ENCODE measurements at places on chromosomes 6 and 20.

DNA sequence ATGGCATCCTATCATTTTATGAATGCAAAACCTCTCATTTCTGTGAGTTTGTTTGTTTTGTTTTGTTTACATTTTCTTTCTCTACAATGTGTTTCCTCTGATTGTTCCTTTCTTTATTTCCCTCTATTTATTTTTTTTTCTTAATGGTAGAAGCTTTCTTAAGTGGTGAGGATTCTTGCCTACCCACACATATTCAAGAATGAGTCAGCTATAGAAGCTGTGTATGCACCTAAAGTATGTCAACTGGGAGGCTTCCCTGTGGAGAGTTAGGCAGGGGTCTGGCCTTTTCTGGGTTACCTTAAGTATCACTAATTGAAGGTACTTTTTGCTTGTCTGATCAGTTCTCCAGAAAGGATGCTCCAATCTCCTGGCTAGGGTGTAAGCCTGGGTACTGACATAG is 354.0 kb downstream of the ESR1 start:
- no peak for DNase-seq

- no peak for DNase-seq
Measured at GRCh38 chr20:49945701-49946477, 9.7 kb downstream of the RNF114 start.

DNA sequence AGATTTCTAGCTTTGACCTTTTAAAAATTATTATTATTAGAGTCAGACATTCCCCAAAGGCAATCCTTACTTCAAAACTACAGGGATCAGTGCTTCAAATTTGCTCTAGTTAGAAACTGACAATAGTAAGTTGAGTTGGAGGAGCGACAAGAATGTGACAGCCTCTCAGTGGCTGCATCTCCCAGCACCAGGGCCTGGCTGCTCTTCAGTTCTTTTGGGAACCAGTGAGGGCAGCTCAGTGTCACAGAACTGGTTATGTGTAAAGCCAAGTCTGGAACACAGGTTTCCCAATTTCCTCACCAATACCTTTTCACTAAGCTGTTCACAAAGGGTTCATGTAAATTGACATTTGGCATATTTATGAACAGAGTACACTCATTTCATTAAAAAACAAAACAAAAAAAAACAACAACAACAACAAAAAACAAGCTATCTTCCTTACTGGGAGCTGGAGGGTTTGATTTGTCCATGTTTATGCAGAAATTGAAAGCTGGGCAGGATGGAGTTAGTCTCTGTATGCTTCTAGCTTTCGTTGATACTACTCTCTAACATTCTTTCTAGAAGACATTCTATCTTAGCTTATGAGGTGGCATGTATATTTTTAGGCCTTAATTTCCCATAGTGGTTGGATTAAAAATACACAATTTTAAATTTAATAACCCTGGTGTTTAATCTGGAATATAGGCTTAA is 95.0 kb downstream of the SAMD5 start:
- no peak for DNase-seq

DNA sequence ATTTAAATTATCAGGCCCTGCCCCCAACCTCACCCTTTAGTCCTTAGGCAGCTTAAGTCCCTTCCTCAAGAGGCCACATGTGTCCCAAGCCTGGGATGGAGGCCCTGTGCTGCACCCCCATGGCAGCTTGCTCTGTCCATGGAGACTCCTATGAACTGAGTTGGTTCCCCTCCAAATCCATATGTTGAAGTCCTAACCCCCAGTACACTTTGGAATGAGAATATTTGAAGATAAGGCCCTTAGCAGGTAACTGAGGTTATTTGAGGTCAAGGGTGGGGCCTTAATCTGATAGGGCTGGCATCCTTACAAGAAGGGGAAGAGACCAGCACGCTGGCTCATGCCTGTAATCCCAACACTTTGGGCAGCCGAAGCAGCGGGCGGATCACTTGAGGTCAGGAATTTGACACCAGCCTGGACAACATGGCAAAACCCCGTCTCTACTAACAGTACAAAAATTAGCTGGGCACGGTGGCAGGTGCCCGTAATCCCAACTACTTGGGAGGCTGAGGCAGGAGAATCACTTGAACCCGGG is 6.7 kb upstream of the BEND3 start:
- DNase-seq, result no peak

DNA sequence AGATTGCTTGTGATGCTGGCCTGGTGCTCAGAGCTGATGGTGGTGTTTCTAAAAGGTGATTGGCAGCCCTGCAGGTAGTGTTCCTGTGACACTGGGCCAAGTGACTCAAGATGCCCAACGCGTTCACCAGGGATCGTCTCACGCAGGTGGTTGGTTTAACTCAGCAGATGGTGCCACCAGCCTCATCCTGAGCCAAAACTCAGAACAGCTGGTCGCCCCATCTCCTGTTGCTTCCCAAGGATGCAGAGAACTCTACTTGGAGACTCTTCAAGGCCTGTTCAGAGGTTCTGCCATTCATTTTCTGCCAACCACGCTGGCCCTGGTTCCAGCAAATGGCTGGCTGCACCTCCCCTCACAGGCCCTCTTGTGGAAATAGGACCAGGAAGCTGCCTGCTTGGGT is 394.4 kb downstream of the CDH26 start:
- no peak for DNase-seq

- DNase-seq, result peak; percentile 83
Measured at GRCh38 chr6:23633996-23634395, 492.0 kb upstream of the NRSN1 start.

DNA sequence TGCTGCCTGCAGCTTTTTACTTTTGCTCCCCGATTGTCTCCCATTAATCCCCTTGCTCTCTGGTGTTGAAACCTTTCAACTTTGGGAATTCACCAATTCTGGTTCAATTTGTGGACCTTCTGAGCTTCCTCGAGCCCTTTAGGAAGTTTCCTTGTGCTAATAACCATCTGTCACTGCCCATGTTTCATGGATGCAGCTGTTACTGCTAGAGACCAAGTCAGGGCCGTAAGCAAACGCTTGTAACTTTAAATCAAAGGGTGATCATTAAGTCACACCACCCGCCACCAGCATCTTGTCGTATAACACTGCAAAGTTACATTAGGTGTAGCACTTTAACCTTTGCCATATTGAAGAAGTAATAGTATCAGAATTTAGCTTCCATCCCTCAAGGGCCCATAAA is 268.3 kb upstream of the SASH1 start:
- no peak for DNase-seq

DNA sequence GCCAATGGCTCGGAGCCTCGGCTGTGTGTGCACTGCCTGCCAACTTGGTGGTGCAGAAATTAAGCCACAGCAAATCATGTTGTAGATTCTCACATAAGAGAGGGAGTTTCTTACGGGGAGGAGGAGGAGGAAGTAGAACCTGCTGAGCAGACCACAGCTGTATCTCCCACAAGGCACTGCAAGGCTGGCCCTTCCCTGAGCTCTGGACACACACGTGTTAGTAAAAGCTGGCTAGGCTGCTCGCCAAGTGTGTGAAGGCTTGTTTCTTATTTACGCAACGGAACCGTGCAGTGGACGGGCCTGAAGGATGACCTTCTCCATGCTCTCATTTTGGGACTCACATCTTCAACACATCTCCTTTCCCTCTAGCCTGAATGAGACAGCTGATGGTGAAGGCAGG is 15.7 kb upstream of the QKI start:
- no peak for DNase-seq

DNA sequence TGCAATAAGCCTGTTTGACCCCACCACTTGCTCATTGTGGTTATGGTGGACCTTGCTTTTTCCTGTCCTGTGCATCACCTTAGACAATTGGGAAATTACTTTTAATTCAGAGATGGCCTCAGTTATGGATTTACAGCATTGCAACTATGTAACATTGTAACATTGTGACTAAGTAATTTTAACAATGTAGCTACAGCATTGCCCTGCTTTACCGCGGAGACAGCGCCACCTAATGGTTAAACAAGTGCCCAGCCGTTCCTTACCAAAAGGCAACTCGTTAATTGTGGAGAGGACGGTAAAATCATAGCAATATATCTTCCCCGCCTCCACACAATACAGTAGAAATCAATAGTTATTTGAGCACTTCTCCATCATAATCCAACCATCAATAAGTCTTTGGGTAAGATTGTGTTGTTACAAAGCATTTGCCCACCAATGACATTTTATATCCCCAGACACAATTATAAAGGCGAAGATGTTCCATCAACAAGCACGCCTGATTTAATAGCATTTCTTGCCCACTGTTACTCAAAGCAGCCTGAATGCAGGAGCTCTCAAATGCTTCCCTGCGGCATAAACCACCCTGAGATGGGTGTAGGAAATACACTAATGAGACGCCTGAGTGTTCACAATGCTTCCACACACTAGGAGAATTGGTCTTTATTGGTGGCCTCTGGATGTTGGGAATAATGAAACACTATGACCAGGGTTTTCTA is 93.7 kb downstream of the PROKR2 start:
- DNase-seq, result no peak

GRCh38 chr20:58655328-58656107 is 4.4 kb downstream of the STX16 start:
- DNase-seq, result no peak

DNA sequence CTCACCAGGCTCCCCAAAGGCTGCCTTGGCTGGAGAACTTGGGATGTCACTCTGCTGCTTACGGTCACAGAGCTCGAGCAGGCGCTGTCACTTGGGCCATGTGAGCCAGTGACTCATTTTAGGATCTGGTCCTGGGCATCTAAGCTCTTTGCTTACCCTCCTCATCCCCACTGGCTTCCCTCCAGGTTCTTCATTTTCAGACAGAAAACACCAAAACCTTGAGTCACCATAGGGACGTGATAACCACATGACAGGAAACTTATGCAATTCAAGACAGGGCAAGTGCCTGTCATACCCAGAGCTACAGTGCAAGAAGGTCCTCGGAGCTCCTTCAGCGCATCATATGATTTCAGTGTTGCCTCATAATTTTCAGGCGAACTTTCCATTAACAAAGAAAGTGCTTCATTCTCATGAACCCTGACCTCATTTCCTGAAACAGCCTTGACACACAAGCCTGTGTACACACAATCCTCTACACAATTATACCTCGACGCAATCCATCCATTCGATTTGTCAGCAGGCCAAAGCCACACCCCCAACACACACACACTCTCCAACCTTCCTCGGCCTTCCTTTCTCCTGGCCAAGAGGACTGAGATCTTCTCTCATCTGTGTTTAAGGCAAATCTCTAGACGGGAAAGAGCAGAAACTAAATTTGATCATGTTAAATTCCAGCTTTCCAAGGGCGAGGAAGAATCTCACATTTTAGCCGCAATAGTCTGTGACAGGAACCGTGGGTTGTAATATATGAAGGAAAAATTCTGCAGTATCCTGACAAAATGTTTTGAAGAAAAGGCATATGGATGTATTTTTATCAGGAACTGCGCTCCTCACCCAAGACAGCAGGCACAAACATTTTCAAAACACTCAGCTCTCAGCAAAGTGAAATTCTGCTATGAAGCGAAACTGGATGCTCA is 25.3 kb downstream of the TBC1D7 start:
- peak; percentile 91 for DNase-seq

DNA sequence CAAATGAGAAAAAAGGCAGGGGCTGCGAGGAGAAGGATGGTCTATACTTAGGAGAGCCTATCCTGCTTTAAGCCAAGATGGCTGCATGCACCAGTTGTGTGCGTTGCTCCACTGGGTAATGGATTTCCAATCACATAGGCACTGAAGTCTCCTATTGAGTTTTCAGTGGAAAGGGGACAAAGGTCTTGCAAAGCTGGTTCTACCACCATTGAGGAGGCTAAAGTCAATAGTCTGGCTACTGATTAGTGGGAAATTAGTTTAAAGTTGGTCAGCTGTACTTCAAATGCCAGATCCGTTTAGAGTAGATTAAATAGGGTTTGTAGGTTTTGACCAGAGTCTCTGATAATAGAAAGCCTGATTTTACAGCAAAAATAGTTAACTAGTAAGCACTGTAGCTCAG is 104.9 kb downstream of the SESN1 start:
- DNase-seq, result no peak

DNA sequence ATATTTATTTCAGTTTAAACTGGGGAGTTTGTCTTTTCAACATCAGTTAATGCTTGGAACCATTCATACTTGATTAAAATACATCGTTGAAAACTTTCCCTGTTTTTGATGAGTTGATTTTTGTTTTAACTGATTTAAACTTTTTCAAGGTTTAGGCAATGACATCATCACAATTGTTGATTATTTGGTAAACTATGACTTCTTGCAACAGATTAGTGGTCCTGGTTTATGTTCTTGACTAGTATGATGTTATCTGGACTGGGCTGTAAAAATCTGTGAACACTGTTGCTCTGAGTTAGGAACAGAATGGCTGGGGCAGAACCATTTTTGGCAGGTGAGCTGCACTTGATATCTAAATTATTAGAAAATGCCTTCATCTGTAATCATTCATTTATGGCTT is at the start of gene ZC2HC1B:
Gene ZC2HC1B (plus strand): TSS at position 241 of the 400 bp plus-strand sequence. CDS start 66 bp downstream, at position 307.
- no peak for DNase-seq

GRCh38 chr6:15663130-15663871 is 473 bp upstream of the DTNBP1 start:
- no peak for DNase-seq

DNA sequence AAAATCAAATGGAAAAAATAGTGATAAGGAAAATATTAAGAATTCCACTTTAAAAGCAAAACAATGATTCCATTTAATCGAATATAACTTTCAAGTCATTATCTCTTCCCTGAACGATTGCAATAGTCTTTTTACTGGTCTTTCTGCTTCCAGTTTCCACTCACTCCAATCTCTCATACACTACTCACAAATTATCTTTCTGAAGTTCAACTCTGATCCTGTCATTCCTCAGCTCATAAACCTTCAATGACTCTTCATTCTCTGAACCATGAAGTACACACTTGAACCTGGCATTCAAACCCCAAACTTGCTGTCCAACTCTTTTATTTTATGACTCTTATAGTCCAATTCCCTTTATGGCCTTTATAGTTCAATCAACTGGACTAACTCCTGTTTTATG is 304.1 kb upstream of the TCF21 start:
- no peak for DNase-seq

DNA sequence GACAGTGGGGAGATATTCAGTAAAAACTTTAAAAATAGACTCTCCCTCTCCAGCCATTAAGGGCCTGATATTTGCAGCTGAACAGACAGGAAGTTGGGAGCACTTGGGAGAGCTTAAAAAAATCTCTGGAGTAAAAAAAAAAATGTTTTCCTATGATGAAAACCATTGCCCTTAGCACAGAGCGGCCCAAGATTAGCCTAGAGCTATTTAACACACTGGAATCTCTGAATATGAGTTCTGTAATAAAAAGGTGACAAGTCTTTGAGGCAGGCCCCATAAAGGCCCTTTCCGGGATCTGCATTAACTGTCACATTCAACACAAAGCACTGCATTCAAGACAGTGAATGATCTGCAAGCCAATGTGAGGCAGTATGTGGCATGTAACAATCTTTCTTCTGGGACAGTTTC is 393.7 kb downstream of the ZFAND3 start:
- no peak for DNase-seq

GRCh38 chr6:46078294-46078693 is 51.5 kb upstream of the ENPP4 start:
- no peak for DNase-seq

DNA sequence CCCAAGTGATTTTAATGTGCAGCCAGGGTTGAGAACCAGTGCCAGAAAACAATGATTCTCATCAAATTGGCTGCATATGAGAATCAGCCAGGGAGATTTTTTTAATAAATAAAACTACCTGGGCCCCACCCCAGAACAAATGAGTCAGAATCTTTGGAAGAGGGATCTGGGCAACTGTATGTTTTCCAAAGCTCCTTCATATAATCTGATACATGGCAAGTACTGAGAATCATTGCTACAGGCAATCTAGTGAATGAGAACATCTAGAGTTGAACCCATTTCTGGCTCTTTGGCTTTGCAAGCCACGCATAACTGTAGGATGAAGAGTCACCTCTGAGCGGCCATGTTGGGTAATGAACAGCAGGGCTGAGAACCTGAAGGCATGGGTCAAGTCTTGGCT is 26.1 kb upstream of the DSP start:
- no peak for DNase-seq

GRCh38 chr6:5205877-5206850 is 54.6 kb downstream of the LYRM4 start:
- DNase-seq, result peak; percentile 86
